ENCODE measurements at places on chromosomes 4 and X.

GRCh38 chr4:10740251-10740650 lies 55.7 kb upstream of the CLNK start:
- no peak for DNase-seq

GRCh38 chrX:149758068-149758714 lies 15.7 kb upstream of the HSFX1 start:
- DNase-seq: no peak

DNA sequence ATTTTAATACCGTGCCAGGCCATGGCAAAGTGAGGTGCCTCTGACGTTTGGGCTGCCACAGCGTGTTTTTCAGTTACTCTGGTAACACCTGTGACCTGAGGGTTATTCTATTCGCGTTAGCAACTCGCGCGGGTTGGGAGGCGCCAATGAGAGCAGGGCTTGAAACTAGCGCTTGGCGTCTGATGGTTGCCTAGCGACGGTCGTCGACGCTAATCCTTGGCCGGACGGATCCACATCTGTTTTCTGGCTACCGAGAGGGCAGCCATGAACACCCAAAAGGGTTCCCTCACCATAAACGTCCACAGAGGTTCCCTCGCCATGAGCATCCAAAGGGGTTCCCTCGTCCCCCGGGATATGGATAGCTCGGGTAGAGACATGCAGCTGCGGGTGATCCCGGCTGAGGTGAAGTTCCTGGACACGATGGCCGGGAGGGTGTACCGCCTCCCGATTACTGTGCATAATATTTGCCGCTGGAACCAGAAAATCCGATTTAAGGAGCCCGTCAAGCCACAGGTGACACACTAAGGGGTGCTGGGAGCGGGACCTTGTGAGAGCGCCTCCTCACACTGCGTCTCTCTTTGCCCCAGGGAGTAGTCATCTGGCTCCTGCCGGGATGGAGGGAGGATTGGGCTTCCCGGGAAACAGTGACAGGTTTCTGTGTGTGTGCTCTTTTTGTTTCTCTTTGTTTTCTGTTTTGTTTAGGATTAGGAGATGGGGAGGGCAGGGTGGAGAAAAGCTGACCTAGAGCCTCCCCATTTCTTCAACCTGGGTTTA lies at the start of gene CFAP47:
TSS of gene CFAP47 (plus strand) at position 199 of the 774 bp plus-strand sequence. CDS start at position 265, 66 bp downstream.
- DNase-seq: no peak

DNA sequence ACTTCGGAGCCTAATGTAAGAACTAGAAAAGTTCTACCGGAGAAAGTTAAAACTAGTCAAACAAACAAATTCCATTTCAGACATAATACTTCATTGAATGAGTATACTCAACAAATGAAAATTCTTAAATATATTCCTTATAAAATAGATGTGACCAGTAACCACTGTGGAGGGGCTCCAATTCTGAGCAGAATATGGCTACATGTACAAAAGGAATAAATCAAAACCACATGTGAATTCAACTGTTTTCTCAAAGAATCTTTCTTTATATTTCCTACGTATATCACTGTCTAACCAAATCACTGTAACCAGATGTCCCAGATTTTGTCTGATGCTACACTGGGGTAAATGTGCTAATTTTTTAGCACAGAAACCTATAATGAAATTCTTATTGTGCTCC lies 49.0 kb downstream of the HTN1 start:
- no peak for DNase-seq
